Endothelial cell of umbilical vein (primary cell): ENCODE measurements at places on chromosomes 11 and 22.

GRCh38 chr11:16977136-16977993 lies 36.8 kb downstream of the PLEKHA7 start:
- no peak for DNase-seq

GRCh38 chr22:19823191-19823901 lies 31.3 kb downstream of the GNB1L start:
- no peak for DNase-seq

DNA sequence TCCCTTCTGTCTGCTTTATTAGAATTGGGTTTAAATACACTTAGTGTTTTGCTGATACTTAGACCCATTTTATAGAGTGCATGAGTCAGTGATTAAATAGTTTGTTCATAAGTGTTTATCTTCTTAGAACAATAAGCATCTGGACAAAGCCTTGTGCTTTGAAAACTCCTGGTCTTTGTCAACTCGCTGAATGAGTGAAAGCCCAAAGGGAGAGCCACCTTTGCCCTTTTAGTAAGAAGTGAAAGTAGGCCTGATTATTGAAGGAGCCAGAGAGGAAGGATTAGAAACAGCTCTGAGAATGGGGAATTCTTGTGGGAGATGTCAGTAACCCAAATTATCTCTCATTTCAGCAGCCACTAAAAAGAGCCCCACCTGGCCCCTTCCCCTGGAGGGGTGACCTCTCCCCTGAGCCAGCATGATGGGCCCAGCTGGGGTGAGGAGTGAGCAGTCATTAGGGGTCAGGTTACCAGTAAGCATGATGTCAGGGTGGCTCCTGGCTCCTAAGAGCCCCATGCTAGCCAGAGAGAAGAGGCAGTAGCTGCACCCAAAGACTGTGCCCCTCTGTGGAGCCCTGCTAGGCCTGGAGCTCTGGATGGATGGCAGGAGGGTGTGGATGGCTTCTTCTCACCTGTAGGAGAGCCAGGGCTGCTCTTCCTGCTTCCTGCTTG lies 125.1 kb upstream of the E2F8 start:
- DNase-seq, result peak; percentile 53

DNA sequence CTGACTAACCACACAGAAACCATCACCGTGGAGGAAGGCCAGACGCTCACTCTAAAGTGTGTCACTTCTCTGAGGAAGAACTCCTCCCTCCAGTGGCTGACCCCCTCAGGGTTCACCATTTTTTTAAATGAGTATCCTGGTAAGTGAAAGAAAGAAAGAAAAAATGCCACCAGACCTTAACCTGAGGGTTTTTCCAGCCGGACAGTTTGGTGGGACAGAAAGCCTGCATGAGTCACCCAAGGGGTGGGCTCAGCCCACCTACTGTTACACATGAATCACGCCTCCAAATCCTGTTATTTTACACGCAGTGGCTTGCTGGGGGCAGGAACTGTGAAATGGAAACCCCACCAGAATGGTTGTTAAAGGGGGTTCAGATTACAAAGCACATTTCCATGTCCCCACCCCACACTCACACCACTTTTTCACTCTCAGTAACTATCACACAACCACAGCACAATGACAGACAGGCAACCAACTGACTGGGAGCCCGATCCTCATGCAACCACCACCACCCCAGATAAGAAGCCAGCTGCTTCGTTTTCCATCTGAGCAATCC lies 11.9 kb downstream of the CRTAM start:
- no peak for DNase-seq

GRCh38 chr11:115497303-115497702 lies 6.9 kb downstream of the CADM1 start:
- DNase-seq, result no peak

DNA sequence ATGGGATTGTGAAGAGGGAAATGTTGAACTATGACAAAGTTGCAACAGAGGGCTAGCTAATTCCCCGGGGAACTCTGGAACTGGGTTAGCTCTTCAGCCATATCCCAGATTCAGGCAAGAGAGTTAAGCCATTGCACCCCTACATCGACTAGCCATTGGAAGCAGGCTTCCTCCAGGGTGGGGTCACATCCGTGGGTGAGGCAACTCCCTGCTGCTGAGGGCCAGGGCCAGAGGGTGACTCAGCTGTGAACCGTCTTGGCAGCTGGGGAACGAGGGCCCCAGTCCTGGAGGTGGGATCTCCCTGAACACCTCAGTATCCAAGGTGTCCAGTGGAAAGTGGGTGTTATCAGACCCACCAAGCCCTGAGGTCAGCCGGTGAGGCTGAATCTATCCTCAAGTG lies 41.1 kb downstream of the RPS6KA4 start:
- no peak for DNase-seq

GRCh38 chr11:61797263-61797944 lies 4.7 kb downstream of the FEN1 start:
- DNase-seq, result peak; percentile 91

DNA sequence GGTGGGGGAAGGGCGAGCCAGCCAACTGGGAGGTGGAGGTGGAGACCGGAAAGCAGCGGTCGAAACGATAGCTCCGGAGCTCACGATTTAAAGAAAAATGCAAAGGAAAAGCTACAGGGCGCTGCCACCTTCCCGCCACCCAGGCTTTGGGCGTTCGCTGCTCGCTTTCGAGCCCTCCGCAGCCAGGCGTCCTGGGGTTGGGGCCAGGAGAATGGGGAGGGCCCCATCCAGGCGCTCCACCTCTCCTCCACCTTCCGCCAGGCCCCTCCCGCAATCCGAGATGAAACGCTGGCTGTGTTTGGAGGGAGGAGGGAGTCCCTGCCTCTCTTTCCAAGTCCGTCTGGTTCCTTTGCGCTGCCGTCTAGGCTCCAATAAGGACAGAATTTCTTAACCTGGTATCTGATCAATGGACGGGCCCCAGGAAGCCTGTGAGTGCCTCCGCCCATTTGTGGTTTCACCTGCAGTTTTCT lies 483 bp upstream of the ABTB2 start:
- DNase-seq, result peak; percentile 49

- no peak for DNase-seq
Observed at GRCh38 chr11:36567694-36568093, at the start of gene RAG1. Gene RAG1, plus strand, starts transcription at chr11:36568007. Its CDS starts 5,298 bp downstream, at chr11:36573305.

GRCh38 chr11:22276535-22276934 lies 61.6 kb upstream of the SLC17A6 start:
- DNase-seq, result peak; percentile 1

DNA sequence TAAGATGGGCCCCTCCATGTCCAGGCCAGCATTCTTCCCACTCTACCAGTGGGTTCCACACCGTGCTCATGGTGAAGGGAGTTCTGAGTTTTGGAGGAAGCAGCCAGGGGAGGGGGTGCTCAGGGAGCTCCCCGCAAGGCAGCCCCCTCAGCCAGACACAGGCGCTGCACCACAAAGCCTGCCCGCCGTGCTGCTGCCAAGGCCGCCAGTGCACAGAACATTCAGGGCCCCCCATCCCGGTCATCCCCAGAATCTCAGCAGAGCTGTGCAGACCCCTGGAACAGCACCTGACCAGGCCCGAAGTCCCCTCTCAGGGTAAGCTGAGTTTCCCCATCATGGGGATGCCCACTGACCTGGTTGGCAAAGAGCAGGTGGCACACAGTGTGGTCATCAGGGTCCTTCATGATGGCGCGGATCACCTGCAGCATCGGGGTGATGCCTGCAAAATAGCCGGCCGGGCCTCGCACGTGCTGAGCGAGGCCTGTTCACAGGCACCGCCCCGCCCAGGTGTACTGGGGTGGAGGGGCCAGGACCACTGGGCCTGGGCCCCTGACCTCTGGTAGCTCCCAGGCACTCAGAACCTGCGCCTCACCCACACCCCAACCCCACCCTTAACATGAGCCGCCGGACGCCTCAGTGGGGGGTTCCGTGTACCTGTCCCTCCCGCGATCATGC lies 12.4 kb upstream of the POLDIP3 start:
- DNase-seq, result no peak

DNA sequence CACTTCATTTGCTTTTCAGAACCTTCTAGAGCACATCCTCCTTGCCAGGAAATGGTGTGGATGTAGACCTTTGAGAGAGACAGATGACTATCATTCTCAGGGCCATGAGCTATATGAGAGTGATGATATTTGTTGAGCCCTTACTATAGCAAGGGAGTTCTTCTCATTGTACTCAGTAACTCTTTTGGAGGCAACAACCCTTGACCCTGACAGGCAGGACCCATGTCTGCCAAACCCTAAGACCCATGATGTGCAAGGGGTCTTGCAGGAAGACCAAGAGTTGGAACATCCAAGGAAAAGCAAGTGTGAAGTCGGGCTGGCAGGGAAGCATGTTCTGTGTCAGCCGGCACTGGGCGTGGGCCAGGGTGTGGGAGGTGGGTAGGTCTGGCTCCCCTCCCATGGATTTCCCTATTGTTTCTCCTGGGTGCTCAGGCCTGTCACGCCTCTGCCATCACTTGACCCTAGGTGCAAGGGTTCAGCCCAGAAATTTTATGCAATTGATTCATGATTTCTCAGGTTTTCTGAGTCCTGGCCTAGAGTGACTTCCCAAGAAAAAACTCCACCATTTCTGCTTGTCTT lies 1.2 kb downstream of the FOLR3 start:
- no peak for DNase-seq

GRCh38 chr11:47374720-47375019 lies 3.7 kb downstream of the SPI1 start:
- no peak for DNase-seq

- no peak for DNase-seq
Observed at GRCh38 chr11:69985641-69986439, 92.3 kb upstream of the ANO1 start.

- DNase-seq, result no peak
Observed at GRCh38 chr11:612201-612960, 3.4 kb downstream of the IRF7 start.

- DNase-seq, result no peak
Observed at GRCh38 chr22:30893434-30894370, 74.9 kb downstream of the MORC2 start.

GRCh38 chr11:68956142-68956541 lies 24.6 kb downstream of the MRGPRD start:
- no peak for DNase-seq

- DNase-seq, result no peak
Observed at GRCh38 chr11:34154059-34154875, 48.8 kb downstream of the NAT10 start.

DNA sequence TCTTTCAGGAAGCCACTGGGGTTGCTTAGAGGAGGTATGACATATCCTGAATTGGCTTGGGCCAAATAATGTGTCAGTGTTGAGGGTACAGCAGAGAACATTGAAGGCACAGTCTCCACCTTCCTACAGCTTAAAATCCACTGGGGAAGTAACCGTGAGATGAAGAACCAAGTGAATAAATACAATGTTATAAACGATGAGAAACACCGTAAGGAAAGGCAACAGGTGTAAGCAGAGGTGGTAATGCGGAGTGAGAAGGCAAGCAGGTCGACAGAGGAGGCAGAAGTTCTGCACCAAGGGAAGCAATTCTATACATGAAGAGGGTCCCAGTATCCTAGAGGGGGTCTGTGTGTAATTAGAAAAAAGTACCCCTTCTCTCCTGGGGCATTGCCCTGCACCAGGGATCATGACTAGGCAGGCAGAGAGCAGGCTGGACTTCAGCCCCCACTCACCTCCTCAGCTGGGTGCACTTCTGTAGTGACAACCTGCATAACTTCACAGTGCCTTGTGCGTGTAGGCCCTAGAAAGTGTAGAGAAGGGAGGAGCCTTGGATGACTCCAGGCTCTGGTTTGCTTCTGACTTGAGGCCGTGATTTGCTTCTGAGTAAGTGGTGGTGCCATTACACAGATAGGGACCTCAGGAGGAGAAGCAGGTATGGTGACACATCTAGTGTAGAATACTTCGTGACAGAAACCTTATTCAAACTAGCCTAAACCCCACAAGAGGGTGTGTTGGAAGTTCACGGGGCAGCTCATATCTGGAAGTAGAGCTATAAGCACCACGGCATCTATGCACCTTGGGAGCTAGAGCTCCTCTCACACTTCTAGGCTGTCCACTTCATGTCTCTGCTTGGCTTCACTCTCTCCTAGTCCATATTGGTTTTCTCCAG lies 4.9 kb downstream of the MYOD1 start:
- DNase-seq, result no peak

- no peak for DNase-seq
Observed at GRCh38 chr22:44218071-44218470, 37.3 kb downstream of the PARVG start.
